ENCODE measurements at places on chromosomes 4 and X.

DNA sequence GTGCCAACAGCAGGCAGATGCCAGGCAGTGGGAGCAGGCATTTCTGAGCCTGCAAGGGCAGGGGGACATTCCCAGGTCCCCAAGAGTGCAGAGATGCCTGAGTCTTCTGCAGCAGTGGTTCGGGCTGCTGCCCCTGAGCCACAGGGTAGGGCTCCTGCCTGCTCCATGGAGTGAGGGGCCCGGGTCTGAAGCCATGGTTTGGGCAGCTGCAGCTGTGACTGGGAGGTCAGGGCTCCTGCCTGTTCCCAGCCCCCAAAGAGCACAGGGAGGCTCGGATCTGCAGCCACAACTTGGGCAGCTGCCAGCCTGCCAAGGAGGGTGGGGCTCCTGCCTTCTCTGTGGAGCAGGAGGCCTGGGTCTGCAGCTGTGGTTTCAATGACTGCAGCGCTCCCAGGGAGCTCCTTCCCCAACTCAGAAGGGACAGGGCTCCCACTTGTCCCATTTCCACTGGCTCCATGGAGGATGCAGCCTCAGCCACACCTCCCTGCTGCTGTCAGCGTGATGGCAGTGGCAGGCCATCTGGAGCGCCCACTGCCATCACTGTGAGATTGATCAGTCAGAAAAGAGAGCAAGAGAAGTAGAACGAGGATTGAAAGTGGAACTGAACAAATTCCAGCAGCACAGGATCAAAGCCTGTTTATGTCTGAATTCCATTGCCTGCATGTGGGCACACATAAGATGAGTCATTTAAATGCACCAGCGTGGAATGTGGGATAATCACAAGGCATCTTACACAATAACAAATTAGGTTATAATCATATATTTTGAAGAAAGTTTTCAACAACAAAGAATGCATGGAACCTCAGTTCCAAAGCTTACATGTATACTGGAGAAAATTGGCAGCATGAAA, 93.1 kb upstream of the CXorf51A start:
- DNase-seq = no peak

GRCh38 chr4:150149381-150149780, 71.1 kb downstream of the DCLK2 start:
- peak; percentile 48 for DNase-seq

GRCh38 chrX:48902135-48902534, 4.4 kb downstream of the PQBP1 start:
- DNase-seq = no peak

GRCh38 chrX:117607561-117607960, 509.0 kb downstream of the KLHL13 start:
- DNase-seq = no peak

DNA sequence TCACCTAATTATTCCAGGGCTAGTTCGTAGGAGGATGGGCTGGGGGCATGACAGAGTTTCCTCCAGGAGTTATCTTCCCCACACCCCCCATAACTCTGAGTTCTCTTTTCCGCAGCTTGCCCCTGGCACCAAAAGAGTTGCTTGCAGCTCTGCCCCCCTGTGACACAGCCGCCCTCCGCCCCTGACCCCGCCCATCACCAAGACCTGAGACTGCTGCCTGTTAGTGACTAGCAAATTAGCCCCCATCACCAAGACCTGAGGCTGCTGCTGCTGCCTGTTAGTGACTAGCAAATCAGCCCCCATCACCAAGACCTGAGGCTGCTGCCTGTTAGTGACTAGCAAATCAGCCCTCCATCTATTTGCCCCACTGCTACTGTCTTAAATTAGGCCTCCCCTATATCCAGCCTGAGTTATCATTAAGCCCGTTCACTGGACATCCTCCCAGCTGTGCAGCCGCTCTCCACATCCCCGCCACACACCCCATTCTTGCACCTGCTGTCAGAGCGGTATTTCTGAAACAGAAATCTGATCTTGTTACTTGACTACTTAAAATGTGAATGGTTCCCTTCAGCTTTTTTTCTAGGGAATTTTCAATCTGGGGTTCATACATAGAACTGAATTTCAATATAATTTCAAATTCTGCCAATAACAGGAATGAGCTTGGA, 1.5 kb upstream of the PAPSS1 start:
- no peak for DNase-seq

GRCh38 chr4:176321589-176321988, 1.8 kb downstream of the SPCS3 start:
- DNase-seq = no peak

GRCh38 chr4:13537011-13537831, 7.1 kb downstream of the NKX3-2 start:
- no peak for DNase-seq

DNA sequence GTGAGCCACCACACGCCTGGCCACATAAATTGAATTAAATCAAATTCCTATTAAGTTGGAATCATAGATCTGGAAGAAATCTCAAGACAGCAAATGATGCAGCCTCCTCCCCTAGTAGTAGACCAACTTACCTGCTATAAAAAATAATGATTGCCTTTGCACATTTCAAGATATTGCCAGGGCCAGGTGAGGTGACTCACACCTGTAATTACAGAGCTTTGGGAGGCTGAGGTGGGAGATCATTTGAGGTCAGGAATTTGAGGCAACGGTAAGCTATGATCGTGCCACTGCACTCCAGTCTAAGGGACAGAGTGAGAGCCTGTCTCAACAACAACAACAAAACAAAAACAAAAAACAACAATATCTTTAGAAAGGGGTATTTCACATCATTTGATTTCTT, 17.0 kb upstream of the WWC2 start:
- DNase-seq = no peak

DNA sequence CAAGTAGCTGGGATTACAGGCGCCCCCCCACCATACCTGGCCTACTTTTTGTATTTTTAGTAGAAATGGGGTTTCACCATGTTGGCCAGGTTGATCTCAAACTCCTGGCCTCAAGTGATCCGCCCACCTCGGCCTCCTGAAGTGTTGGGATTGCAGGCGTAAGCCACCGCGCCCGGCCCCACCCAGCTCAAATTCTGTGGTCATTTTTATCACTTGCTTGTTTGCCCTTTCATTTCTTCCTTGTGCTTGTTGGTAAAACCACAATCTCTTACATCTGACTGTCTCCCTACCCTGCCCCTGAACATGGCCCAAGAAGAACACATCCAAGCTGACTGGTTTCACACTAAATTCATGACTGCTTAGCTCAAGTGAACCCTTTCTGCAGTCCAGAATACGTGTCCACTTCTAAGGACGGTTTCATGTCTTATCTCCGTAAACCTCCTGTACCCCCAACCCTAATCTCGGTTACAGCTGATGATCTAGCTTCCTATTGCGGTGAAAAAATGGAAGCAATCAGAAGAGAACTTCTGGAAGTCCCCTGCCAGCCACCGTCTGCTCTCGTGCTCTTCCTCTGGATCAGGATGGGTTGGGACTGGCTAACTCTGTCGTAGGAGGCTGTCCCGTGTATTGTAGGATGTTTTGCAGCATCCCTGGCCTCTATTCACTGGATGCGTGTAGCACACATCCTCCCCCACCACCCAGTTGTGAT, 5.4 kb upstream of the RS1 start:
- no peak for DNase-seq
